Urinary bladder (tissue), 4 donors: ENCODE measurements at places on chromosomes 7 and 10.

- no peak for DNase-seq
These were observed 509.1 kb downstream of the INHBA start for GRCh38 chr7:41193738-41194282.

DNA sequence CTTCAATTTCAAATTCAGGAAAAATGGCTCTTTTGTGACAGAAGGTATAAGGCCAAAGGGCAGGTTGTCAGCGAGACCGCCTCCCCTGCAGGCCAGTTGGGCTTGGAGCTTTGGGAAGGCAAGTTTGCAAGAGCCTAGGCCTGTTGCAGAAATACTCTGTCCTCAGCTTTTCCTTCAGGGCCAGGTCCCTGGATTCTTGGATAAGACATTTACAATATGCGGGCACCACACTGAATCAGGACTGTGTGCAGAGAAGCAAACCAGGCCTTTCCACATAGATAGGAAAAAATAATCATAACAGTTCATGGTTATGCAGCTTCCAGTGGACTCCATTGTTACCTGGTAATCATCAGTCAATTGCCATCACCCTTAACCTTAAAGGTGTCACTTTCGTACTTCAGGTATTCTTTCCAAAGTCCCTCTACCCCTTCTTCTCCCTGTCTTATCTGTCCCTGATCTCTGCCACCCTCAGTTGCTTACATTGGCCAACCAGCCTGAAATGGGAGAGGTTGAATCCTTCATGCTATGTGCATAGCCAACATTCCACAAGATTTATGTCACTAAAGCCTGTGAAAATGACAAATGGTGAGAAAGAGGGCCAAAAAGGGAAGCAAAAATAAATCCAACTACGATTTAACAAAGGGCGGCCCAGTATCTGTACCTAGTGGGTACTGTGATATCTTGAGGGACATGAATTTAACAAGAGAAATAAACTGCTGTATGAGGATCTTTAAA, 304.5 kb upstream of the NFE2L3 start:
- no peak for DNase-seq

DNA sequence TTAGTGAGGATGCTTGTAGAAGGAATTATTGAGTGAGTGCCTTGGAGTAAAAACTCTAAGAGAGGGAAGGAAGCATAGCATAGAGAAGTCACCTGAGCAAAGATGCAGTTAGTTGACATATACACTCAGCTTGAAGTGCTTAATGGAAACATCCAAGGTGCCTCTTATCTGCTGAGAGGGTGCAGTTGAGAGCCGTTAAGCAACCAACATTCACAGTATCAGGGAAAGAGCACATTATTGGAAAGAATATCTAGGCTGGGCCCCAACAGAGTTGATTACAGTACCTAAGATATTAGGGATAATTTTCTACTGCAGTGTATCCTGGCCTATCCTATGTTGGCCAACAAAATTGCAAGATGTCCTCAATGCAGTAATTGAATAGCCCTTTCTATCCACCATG, 302.0 kb downstream of the ETV1 start:
- DNase-seq = no peak

DNA sequence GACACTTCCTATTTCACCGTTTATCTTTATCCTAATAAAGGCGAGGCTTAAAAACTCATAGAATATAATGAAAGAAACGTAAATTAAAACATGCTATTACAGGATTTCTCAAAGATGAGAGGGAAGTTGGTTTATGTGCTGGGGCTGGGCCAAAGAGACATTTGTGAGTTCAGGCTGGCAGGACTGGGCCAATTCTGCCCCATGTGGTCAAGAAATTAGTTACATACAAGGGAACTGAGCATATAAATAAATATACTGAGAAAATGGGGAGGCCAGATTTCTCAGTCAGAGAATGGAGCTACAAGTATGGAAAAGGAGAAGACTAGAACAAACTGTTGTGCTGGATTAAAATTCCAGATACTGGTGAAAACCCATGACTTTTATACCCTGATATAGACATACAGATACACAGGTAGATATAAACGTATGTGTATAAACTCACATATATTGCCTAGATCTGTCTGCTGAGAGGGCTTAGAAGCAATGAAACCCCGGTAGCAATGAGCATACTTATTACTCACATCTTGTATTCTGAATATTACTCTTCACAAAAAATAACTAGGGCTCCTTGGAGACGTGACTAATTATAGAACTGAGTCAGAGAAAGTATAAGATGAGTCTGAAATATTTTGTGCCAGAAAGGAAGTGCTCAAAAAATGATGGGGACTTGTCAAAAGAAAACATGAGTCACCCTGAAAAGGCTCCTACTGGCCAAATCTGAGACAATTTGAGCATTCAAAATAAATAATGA, 155.7 kb upstream of the FGFR2 start:
- DNase-seq = no peak

- no peak for DNase-seq
These were observed 149.4 kb upstream of the MKI67 start for GRCh38 chr10:128275388-128276177.

- no peak for DNase-seq
These were observed 98.1 kb downstream of the CCDC71L start for GRCh38 chr7:106562711-106563366.

- DNase-seq = no peak
These were observed 3.3 kb downstream of the RADIL start for GRCh38 chr7:4880218-4880617.

DNA sequence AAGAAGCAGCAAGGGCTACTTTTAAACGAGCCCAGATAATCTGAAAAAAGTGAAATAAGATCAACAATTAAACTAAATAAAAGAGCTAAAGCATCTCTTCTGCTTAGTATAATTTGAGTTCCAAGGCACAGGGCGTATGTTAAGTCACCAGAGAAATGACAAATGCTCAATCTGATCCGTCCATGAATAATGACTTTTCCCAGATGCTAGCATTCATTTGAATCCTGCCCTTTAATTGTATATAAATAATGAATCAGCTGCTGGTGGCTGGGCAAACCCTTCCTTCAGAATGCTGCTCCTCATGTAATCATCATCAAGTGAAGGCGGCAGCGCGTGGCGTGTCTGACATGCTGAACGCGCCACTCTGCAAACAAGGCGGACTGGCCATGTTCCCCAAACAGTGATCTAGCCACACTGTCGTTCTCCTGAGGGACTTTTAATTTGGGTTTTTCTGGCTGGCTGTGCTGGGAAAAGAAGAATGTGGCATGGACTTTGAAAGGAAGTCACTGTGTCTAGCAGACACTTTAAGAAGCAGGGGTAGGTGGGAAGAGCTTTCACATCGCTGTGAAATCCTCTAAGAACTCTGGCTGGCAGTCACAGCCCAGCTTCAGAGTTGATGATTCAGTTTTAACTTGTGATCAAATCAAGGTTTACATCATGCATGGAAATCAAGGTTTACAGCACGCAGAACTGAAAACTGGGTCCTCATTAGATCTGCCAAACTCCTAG, 70.7 kb downstream of the BEND7 start:
- no peak for DNase-seq
